Cerebellum (tissue), 4 donors: ENCODE measurements at places on chromosomes 4 and X.

- no peak for DNase-seq
These were observed 49.1 kb downstream of the DHRSX start for GRCh38 chrX:2451501-2452316.

- DNase-seq = no peak
These were observed 248.7 kb downstream of the MID1IP1 start for GRCh38 chrX:39049975-39050374.

GRCh38 chrX:110086162-110086915, 83.4 kb downstream of the TMEM164 start:
- DNase-seq = no peak

- DNase-seq = no peak
These were observed 381.2 kb downstream of the RAPGEF2 start for GRCh38 chr4:159483782-159484741.

DNA sequence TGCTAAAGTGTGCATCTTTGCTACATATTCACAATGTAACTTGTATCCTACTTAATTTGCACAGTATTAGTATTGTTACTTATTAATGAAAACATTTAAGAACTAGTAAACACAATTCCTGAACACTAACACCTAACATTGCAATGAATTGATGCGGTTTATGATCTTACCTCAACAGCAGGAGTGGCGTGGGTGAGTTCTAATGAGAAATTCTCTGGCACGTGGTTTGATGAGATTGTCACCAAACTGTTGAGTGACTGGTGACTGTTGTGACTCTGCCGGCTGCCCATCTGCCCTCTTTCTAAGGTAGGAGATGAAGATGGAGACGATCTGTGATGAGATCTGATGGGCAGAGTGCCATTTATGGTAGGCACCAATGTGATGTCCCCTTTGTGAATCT, 2.9 kb downstream of the PCDH18 start:
- no peak for DNase-seq

- no peak for DNase-seq
These were observed 75.5 kb upstream of the ADRA2C start for GRCh38 chr4:3690551-3691152.

GRCh38 chr4:53552711-53553110, 38.6 kb downstream of the LNX1 start:
- no peak for DNase-seq

GRCh38 chr4:126776361-126776760, 856.4 kb upstream of the INTU start:
- no peak for DNase-seq

DNA sequence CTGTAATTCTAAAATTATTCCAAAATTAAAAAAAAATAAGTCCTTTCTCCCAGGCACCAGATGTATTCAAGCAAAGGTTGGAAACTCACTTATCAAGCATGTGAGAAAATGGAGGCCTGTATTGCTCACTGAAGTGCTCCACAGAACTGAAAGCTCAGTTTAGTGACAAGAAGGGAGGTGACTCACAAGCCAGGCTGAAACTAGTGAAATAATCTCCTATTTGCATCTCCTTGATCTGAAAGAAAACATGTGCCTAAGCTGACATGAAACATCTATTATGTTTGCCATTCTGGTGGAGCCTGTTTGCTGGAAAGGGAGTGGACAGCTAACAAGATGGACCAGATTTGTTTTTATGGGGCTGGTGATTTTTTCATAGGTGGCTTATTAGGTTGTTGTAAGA, 54.0 kb upstream of the AMELX start:
- DNase-seq = no peak

DNA sequence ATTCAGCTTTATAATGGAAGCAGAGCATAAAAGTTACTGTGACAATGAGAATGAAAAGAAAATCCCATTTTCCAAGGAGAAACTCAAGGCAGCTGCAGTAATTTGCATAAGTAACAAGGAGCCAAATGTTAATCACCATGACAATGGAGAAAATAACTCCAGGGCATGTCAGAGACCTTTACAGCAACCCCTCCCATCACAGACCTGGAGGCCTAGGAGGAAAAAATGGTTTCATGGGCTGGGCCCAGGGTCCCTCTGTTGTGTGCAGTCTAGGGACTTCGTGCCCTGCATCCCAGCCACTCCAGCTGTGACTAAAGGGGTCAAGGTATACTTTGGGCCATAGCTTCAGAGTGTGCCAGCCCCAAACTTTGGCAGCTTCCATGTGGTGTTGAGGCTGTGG, 223.5 kb downstream of the NPFFR2 start:
- no peak for DNase-seq

GRCh38 chr4:154739111-154739510, 4.7 kb upstream of the LRAT start:
- DNase-seq = no peak

DNA sequence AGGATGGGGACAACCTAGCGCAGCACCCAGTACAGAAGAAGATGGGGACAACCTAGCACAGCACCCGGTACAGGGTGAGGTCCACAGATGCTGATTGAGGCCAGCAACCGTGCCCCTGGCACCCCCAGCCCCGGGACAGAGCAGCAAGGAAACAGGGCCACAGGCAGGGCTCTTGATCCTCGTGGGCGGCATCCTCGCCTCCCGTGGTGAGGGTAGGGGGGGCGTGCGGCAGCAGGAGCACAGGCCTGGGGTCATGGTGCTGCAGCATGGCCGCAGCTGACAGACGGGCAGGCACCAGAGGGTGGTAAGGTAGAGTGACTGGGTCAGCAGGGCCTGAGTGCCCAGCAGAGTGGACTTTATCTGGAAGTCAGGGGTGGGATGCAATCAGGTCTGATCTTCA, 89.5 kb downstream of the HMX1 start:
- DNase-seq = no peak

- no peak for DNase-seq
These were observed 93.5 kb upstream of the UCP1 start for GRCh38 chr4:140662082-140662869.

DNA sequence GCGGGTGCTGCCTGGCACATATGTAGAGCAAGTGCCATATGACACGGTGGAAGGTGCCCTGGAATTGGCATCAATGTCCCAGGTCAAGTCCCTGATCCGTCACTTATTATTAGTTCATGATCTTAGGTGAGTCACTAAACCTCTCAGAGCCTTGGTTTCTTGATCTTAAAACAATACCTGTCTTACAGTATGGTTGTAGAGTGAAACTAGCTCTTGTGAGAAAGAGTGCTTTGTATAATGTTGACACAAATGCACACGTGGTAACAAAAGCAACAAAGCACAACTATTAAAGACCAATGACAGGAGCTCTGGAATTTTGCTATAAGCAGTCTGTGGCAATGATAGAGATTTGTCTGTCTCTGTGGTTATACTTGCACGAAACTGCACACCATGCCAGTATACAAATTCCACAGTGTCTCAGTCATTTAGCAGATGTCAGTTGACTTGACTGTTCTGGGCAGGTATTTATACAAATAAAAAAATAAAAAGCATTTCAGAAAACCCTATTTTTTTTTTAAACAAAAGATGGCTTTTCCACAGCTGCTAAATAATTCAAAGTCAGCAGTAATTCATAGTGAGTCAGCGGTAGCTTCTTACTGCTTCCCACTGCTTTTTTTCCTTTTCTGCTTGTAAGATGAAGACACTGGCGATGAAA, 19.7 kb upstream of the ACSL1 start:
- DNase-seq = no peak

DNA sequence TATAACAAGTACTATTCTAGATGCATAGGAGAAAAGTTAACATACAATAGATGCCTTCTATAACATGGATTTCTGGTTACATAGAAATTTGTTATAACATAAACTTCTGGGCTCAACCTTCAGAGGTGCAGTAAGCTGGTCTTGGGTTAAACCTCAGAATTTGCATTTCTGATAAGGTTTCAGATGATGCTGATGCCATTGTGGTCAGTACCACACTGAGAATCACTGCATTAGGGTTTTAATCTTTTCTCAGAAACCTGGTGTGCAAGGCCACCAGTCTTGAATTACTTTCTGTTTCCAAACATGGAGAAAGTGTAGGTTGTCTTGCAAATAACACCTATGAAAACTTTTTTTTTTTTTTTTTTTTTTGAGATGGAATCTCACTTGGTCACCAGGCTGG, 146.2 kb downstream of the SPOCK3 start:
- DNase-seq = no peak

DNA sequence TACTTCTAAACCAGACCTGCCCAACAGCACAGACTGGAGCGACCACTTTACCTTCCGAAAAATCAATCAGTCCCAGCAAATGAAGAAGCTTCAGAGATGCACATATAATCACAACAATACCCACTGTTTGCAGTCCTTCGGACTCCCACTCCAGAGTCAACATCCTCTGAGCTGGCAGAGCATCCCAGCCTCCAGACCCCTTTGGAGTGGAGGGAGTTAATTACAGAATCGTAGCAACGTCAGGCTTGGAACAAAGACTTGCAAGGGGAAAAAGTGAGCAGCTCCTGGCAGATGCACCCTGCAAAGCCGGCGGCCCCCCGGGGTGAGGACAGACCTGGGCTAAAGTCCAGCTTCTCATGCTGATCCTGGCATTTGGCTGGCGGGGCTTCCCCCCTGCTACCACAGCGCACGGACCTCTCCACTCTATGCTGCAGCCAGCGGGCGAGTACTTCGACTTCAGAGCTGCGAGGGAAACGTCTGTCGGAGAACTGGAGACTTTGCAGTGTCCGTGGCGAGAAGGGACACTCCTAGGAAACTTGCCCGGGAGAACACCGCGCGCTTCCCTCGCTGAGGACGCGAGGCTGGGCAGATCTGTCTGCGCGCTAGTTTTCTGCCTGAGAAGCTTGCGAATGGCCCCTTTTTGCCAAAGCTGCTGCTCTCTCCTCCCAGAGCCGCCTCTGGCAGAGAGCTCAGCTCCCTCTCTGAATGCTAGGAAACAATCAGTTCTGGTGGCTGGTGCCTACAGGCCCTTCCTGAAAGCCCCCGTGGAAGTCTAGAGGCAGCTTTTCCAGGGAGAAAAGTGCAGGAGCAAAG, 283.7 kb downstream of the PACRGL start:
- peak; percentile 18 for DNase-seq

DNA sequence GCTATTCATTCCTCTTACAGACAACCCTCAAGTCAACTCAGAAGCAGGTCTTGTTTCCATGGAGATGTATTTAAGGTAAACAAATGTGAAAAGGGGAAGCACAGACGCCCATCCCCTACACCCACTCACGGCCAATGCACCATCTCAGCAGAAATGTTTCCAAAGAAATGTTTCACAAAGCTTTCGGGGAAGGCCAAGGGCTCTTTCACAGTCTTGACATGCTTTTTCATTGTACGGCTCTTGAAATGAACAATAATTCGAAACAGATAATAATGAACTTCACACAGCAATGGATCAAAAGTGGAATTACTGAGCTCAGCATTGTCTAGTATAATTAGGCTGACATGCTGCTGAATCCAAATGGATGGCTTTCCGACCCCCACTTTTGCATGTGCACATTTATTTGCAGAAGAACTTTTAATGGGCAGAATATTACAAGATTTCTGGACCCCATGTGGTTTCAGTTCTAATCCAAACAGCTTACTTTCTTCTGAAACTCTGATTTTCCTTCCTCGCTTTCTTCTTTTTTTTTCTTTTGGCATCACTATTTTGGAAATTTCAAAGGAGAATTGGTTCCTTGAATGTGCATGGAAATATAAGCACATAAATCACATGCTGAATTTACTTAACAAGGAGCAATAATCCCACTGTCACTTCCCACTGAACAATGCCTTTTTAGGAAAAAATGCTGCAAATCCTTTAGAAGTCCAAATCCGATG, 160.9 kb downstream of the SMIM20 start:
- no peak for DNase-seq
